AG20443 (cell line): ENCODE measurements at places on chromosomes 1 and 21.

GRCh38 chr1:51422367-51423072 is 92.2 kb upstream of the TTC39A start:
- DNase-seq: no peak

DNA sequence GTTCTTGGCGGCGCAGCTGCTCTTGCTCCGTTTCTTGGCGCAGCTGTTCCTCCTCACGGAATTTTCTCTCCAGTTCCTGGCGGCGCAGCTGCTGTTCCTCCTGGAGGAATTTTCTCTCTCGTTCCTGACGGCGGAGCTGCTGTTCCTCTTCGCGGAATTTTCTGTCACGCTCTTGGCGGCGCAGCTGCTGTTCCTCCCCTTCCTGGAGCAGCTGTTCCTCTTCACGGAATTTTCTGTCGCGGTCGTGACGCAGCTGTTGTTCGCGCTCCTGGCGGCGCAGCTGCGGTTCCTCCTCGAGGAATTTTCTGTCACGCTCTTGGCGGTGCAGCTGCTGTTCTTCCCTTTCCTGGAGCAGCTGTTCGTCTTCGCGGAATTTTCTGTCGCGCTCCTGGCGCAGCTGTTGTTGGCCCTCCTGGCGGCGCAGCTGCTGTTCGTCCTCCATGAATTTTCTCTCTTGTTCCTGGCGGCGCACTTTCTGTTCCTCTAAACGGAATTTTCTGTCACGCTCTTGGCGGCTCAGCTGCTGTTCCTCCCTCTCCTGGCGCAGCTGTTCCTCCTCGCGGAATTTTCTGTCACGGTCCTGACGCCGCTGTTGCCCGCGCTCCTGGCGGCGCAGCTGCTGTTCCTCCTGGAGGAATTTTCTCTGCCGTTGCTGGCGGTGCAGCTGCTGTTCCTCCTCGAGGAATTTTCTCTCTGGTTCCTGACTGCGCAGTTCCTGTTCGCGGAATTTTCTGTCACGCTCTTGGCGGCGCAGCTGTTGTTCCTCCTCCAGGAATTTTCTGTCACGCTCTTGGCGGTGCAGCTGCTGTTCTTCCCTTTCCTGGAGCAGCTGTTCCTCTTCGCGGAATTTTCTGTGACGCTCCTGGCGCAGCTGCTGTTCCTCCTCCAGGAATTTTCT is 7.0 kb downstream of the TCHH start:
- peak; percentile 30 for DNase-seq

GRCh38 chr1:28815533-28816185 is 3.7 kb downstream of the OPRD1 start:
- no peak for DNase-seq

GRCh38 chr1:86841116-86841515 is 72.8 kb downstream of the SELENOF start:
- DNase-seq: no peak

GRCh38 chr1:183506561-183506960 is 34.3 kb downstream of the SMG7 start:
- no peak for DNase-seq

DNA sequence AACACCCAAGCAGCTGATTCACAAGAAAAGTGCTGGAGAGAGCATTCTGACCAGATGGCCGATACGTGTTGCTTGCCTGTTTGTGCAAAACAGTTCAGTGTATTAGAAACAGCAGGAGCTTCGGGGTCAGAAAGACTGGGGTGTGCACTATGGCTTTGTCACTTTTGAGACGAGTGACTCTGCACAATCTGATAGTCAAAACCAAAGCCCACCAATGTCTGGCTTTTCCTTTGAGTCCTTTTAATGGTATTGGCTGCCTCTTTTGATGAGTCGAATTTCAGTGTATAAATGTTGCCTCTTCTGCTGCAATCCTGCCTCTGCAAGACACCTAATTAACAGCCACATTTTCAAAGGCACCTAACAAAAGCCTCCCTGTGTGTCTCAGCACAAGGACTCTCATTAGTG is 444.6 kb downstream of the AJAP1 start:
- DNase-seq: no peak

DNA sequence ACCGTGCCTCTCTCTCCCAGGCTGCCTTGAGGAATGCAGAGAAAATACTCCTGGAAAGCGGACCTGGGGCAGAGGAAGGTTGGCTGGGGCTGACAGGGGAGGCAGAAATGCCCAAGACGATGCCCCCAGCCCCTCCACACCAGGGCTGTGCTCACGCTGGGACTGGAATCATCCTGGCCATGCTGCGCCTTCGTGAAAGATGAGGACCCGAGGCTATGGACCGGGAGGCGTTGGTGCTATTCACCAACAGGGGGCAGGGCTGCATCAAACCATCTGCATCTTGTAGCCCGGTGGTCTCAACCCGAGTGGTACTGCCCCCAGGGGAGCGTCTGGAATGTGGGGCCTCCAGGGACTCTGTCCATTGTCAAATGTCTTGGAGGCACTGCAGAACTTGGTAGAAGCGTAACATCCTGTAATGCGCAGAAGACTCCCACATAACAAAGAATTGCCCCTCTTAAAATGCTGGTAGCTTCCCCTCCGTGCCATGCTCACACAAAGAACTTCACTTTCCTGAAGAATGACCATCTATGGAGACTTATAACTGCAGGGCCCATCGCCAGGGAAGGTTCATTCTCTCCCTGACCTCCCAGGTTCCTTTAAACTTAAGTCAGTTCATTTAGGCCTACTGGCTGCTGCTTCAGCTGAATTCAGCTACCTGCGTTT is 251.2 kb downstream of the RRAGC start:
- DNase-seq: peak; percentile 50
